Stimulated activated CD4-positive, alpha-beta T cell treated with anti-CD3 and anti-CD28 coated beads, Interleukin-15, amount 100 ng/mL, for 48 hours (primary cell): ENCODE measurements at places on chromosomes 12 and 14.

- no peak for DNase-seq
Observed at GRCh38 chr12:32826807-32827412, 69.7 kb downstream of the PKP2 start.

DNA sequence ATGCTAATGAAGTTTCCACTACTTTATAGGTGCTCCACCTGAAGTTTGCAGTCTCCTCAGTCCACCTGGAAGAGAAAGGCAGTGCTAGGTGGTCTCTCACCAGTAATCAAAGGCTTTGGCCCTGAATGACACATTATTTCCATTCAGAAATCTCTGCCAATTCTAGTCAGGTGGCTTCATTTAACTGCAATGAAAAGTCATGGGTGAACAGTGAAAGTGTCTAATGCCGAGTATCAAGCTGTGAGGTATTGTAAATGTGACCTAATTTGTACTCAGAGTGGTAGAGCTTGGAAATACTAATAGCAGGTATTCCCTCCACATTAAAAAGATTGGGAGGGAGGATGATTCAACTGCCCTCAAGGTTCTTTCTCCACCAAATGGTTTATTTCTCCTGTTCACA lies 220.9 kb upstream of the LRFN5 start:
- no peak for DNase-seq

DNA sequence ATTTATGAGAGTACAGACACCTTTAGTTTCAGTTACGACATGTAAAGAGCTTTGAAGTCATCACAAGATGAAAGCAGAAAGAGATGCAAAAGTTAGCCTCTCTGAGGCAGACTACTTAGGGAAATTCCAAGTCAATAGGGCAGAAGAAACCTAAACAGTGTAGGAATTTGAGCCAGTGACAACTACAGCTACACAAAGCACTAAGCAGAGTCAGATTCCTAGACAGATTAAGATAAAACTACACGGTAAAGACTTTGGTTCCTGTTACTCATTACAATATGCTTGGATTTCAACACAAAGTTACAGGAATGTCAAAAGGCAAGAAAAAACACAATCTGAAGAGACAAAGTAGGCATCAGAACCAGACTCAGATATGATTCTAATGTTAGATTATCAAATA lies 1302.3 kb downstream of the FSCB start:
- no peak for DNase-seq

DNA sequence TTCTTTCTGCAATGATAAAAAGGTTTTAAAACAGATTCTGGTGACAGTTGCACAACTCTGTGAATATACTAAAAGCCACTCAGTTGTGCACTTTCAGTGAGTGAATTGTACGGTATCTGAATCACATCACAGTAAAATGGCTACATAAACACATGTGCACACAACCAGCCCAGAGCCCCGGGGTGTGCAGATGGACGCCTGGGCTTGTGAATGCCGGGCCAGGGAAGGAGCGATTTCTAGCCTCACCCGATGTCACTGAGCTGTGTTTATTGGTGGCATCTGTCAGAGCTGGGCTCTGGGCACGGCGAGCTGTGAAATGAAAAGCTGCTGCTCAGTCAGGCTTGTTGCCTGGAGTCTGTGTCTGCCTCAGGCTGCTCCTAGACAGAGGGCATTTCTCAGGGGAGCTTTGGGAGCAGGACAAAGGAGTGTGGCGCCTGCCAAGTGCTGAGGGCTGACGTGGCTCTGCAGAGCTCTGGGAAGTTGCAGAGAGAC lies 25.9 kb downstream of the RHOF start:
- no peak for DNase-seq

DNA sequence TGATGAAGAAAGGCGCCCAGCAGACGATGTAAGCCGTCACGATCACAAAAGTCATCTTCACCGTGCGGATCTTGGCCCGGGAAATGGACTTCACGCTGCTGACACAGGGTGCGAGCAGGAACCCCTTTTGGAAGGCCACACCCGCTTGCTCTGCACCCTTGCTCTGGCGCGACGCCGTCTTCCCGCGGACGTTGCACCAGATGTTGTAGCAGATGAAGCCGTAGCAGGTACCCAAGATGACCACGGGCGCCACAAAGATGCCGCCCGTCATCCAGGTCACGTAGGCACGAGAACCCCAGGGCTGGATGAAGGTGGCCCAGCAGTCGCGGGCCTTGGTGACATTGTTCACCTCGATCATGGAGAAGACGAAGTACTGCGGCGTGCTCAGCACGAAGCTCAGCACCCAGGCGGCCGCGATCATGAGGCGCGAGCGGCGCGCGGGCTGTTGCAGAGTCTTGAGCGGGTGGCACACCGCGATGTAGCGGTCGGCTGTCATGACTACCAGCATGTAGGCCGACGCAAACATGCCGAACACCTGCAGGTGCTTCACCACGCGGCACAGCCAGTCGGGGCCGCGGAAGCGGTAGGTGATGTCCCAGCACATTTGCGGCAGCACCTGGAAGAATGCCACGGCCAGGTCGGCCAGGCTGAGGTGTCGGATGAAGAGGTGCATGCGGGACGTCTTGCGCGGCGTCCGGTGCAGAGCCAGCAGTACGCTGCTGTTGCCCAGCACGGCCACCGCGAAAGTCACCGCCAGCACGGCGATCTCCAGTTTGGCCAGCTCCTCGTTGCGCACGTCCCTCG lies 890 bp downstream of the AVPR1A start:
- DNase-seq, result no peak

GRCh38 chr12:63795944-63796343 lies 16.2 kb downstream of the RXYLT1 start:
- DNase-seq, result no peak

- no peak for DNase-seq
Observed at GRCh38 chr12:15842108-15842507, 40.1 kb upstream of the STRAP start.

- no peak for DNase-seq
Observed at GRCh38 chr12:1890810-1891209, 27.6 kb downstream of the CACNA2D4 start.

- DNase-seq, result no peak
Observed at GRCh38 chr14:37587131-37587803, 7.8 kb downstream of the FOXA1 start.
